ENCODE measurements at places on chromosomes 2 and 18.

DNA sequence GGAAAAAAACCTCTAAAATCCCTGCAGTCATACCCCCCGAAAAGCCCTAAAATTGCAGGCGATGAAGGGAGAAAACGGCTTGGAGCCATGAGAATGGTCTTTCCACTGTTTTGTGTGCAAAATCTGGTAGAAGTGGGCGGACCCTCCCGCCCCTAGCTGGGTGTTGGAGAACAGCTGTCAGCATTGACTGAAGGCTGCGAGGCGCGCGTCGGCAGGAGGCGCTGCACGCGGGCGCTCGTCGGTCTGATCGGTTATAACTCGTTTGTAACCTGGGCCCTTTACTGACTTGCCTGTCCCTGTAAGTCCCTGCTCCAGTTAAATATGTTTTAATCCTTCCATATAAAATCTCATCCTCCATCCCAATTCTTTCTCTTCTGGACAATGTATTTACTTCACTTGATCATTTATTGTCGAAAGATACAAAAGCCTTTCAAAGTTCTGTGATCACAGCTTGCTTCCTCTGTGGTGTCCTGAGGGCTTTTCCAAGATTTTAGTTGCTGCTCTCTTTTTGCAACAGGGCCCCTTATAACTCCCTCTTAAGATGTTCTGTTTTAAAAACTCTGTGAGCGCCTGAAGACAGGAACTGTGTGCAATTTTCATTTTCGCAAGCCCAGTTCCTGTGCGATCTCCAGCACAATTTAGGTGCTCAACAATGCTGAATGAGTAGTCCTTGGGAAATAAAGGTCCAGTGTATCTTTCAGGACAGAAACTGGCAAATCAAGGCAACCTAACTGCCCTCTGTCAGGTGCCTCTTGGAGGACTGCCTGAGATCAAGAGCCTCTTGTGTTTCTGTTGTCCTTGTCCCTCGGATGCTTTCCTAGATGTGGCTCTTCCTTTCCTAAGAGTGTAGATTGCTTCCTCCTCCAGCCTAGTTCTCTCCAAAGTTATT is 918 bp upstream of the HNRNPLL start:
- DNase-seq = peak; percentile 76

DNA sequence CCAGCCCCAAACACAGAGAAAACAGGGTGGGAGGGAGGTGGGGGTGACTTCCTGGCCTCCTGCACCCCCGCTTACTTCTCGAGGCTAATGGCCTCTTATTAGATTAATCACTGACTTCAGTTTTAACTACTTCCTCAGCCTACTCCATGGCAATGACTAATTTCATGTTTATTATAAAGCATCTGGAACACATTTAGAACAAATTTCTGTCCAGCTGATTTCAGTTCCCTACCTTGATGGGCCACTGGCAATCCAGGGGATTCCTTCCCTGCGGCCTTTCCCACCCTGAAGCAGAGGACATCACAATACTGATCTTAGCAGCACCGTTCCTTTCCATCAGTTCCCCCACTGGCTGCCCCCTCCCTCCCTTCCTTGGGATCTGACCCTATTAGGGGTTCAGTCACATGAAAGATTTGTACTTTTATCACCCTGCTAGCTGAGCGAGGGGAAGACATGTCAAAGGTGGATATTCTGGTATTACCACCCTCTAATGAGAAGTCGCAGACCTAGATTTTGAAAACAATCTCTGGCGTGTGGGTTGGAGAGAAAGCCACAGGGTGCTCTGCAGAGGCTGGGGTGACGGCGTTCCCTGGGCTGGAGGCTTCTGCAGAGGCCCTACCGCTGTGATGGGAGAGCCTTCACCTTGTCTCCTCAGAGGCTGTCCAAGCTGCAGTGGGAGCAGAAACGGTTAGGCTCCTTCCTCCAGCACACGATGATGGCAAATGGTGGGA is 67.6 kb downstream of the KIAA2012 start:
- peak; percentile 68 for DNase-seq

DNA sequence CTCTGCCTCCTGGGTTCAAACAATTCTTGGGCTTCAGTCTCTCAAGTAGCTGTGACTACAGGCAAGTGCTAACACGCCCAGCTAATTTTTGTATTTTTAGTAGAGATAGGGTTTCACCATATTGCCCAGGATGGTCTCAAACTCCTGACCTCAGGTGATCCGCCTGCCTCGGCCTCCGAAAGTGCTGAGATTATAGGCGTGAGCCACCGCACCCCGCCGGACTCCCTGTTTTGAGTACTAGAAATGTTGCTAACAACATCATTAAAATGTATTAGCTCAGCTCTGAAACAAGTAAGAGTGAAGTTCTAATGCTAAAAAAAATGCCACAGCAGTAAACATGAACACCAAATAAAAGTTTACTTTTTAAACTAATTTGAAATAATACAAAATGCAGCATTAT is 937.7 kb downstream of the CPS1 start:
- no peak for DNase-seq

DNA sequence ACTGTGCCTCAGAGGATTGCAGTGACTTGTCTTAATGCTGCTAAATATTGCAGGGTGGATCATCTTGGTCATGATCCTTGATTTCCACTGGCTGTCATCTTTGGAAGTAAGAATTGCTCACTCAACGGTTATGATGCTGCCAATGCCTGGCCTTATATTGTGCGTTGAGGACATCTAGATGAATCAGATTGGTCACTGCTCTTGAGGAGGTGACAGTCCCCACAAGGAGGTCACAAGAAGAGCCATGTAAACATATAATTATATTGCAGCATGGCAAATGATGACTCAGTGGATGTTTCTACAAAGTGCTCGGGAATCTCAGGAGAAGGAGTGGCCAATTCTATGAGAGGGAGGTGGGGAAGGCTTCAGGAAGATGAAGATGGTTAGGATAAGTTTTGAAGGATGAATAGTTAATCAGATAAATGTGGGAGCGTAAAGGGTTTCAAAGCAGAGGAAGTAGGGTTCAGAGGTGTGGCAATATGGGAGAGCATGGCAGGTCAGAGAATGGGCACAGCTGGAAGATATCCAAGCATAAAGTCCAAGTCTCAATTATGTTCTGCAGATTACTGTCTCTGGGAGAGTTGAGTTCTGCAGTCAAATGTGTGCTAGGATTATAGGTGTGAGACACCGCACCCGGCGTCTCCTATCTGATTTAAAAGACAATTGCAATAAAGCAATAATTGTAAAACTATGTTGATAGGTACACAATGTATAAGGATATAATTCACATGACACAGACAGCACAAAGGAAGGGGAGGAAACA is 21.3 kb upstream of the TMEM131 start:
- no peak for DNase-seq

DNA sequence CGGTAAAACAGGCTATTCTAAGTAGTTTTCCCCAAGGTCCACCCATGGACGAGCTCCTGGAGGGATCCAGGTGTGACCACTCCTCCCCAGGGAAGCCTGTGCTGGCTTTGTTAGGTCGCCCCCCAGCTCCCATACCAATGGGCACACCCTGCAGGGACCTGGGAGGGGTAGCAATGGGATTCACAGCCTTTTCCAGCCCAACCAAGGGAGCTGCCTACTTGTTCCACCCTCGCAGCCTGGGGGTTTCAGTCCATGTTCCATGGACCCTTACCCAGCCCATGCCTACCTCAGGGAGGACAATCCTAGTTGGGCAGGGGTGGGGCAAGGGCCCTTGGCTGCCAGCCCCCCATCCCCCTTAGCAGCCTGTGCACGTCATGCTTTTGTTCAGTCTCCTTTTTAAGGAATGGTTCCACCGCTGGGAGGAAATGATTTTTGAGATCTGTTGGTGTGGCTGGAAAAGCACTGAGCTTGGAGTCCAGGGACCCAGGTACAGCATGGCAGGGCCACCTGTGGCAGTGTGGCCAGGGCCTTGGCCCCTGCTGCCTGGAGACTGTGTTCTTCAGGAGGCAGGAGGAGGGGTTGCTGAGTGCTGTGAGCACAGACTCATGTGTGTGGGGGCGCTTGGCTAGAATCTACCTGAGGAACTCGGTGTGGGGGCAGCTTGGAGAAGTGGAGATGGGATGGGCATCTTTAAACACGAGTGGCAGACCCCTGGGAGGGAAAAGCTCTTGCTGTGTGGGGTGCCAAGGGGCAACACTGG is 166.8 kb downstream of the TWIST2 start:
- no peak for DNase-seq

GRCh38 chr2:118803012-118803411 is 44.4 kb downstream of the EN1 start:
- no peak for DNase-seq

GRCh38 chr2:146213674-146214073 is 1631.2 kb upstream of the ACVR2A start:
- no peak for DNase-seq

DNA sequence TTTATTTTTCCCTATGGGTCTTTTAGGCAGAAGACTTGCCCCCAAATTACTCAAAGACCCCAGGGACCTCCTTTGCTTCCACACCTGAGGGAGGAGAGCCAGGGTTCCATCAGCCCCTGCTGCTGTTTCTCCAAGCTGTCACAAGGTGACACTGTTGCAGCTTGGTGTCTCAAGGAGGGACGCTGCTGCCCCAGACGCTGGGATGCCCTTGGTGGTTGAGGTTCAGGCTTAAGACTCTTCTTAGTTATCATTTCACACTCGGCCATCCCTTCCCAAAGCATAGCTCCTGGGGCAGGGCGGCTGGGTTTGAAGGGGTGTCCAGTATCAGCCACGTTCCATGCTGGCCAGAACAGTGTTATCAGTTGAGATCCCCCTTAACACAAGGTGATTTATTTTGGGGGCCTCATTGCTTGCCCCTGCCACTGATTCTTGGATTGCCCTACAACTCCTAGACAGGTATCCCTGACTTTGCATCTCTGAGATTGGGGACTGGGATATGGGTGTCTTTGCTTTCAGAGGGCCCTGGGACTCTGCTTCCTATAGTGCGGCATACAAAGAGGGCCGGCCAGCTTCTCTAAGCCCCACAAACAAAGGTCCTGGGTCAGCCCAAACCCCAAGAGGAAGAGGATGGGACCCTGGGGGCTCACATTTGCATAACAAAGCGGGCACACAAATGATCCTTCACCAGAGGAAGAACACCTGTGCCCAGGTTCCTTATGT is 22.7 kb downstream of the GPR55 start:
- DNase-seq = peak; percentile 60

GRCh38 chr2:182504903-182505302 is 78.1 kb upstream of the PDE1A start:
- DNase-seq = peak; percentile 71

- DNase-seq = no peak
Observed at GRCh38 chr2:85554980-85555612, 6.2 kb downstream of the GGCX start.

DNA sequence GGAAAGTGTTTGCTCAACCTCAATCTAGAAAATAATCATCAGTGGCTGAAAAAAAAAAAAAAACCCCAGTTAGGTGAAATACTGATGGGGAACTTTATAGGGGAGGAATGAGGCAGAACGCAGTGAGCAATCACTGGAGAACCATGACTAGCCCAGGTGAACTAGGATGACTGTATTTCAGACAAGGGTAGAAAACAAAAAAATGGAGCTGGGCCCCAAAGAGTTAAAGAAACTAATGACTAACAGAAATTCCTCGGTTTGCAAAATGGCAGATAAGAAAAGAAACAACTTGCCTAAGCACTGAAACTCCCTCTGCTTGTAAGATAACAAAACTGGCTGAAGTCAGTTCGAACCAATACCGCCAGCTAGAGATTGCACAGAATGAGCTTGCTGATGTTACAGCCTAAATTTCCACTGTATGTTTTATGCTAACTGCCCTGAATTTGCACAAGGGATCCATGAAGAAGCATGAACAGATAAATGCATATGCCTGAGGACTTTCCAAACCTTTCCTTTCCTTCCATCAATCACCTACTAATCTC is 245.9 kb downstream of the METTL4 start:
- no peak for DNase-seq

DNA sequence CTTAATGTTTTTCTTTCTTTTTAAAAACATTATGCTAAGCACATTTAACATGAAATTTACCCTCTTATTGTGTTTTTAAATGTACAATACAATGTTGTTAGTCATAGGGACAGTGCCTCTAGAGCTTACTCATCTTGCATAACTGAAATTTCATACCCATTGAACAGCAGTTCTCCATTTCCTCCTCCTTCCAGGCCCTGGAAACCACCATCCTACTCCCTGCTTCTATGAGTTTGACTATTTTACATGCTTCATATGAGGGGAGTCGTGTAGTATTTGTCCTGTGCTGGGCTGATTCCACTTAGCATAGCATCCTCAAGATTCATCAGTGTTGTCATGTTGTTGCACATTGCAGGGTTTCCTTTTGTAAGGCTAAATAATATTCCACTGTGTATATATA is 92.6 kb downstream of the SPATS2L start:
- peak; percentile 89 for DNase-seq

- DNase-seq = no peak
Observed at GRCh38 chr2:235756491-235756890, 262.6 kb downstream of the AGAP1 start.

DNA sequence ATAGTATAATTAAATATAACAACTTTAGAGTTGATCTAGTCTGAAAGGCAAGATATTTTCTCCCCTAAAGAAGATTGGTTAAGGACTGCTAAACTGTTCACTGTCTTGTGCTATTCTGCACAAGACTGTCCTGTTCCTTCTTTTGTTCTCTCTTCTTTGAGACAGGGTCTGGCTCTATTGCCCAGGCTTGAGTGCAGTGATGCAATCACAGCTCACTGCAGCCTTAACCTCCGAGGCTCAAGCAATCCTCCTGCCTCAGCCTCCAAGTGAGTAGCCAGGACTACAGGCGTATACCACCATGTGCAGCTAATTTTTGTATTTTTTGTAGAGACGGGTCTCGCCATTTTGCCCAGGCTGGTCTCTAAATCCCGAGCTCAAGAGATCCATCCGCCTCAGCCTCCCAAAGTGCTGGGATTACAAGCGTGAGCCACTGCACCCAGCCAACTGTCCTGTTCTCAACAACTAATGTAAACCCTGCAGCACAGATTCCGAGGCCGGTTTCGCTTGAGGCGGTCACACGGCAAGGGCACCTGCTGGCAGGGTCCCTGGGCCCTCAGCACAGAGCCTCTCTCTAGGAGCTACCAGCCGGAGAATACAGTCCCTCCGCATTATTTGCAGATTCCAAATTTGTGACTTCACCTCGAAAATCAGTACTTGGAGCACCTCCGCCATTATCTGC is 16.4 kb downstream of the PXDN start:
- DNase-seq = no peak

DNA sequence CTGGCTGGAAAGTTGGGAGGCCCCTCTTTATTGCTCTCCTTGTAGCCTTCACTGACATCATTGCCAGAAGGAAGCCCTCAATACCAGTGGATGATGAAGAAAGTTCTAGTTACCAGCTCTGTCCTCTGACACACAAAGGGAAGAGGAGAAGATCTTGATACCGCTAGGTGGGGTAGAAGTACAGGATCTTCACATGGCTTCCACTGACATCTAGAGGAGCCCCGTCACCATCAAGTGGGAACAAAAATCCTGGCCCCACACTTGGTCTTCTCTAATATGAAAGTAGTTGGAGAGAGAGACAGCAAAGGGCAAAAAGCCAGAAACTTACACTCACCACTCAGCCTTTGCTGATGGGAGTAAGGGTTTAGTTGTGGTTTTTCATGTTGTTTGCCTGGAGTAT is 12.4 kb downstream of the XIRP2 start:
- DNase-seq = peak; percentile 42

DNA sequence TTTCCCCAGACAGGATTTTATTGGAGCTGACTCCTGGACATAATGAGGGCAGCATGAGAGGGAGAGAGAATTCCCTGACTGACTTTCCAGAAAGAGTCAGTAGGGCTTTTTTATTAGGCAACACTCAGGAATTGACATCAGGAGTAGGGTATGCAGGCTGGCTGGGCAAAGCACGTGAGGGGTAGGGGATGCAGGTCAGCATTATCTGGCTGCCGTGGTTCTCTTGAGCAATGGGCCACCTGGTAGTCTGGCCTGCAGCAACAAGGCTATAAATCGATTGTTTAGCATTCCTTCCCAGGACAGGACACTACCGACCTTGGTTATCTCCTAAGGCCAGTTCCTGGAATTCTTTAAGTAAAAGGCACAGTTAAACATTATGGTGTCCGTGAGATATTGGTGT is 160.8 kb upstream of the AGAP1 start:
- peak; percentile 27 for DNase-seq

Measured in EL (cell line).